HT1080 (cell line): ENCODE measurements at places on chromosomes 11 and 22. TPM values are rescaled to one million over a fixed set of nuclear protein-coding genes. Genes with fewer than 3 reads are reported as not detected.

DNA sequence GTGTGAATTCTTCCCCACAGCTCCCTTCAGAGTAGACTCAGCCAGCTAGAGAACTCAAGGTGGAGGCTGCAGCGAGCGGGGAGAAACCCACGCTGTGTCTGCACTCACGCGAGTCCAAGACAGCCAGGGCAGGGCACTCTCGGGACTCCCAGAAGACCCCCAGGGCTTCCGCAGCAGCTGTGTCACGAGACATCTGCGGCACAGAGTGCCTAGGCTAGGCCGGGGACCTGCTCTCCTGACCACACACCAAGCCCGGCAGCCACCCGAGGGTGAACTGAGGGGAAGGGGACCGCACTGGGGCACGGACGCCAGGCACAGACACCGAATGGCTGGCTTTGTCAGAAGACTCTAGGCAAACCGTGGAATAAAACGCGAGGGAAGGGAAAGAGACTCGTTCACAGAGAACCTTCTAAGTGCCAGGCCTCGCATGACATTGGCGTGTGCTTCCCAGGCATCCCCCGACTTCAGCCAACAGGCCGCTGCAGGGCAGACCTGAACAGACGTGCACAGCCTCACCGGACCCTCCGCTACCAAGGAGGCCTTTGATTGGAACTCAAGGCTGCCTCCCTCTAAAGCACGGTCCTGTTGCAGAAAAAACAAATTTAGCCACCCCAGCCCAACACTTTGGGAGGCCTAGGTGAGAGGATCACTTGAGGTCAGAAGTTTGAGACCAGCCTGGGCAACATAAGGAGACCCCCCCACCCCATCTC lies 18.2 kb upstream of the MOB2 start:
- no peak for DNase-seq

CNIH2 gene
- total RNA-seq, result 1.5 and 2.6 TPM in 2 replicates

- no peak for DNase-seq
These were observed 56.3 kb downstream of the MTNR1B start for GRCh38 chr11:93025558-93026255.

SMDT1 gene
- total RNA-seq, result 14.1 and 19.4 TPM in 2 replicates

DNA sequence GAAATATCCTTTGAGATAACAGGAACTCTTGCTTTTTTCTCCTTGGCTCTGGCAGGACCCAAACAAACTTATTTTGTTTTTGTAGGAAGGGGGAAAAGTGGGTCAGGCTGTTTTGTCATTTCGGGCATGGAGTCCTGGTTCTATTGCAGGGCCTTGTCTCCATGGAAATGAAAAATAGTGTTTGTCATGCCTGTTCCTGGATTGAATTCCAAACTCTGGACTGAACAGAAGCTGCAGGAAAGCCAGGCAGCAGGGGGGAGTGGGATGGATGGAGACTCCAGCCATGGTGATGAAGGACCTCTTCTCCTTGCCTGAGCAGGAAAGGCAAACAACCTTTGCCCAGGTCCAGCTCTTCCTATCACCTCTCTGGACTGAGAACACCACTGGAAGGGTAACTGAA lies 87.0 kb downstream of the SCN3B start:
- DNase-seq, result no peak

ANO3 gene
- not detected in 2 replicates for total RNA-seq

LRRC55 gene
- total RNA-seq, result not detected in 2 replicates

- no peak for DNase-seq
These were observed 308.7 kb downstream of the DCDC1 start for GRCh38 chr11:31060880-31061279.

DNA sequence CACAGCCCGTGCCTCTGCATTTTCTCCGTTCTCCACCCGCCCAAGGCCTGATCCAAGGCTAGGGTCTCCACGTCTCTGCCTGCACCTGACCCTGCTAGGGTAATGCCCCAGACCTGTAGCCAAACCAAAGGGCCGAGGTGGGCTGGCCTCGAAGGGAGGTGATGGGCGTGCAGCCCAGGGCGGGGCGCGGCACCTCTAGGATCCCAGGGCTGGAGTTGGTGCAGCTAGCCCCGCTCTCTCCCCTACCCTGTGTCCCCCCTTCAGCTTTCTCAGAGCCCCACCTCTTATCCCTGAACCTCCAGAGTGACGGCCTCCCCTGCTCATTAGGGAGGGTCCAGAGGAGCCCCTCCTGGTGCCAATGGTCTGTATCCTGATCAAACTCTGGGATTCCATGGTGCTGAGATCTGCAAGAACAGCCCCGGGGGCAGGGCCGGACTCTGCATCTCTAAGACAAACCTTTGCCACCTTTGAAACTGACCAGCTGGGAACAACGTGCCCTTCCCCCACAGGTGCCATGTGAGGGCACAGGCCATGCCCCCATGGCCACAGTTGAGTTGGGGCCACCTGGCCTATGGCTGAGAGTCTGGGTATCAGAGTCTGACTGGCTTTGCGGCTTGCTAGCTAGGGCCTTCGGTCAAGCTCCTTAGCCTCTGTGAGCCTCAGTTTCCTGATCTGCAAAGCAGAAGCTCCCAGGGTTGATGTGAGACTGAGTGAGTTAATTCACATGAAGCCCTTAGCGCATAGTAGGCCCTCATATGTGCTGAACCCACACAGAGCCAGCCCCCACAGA lies 23.1 kb upstream of the CBX7 start:
- no peak for DNase-seq

- DNase-seq, result peak; percentile 17
These were observed 191.0 kb downstream of the MIAT start for GRCh38 chr22:26848244-26848920.

DNA sequence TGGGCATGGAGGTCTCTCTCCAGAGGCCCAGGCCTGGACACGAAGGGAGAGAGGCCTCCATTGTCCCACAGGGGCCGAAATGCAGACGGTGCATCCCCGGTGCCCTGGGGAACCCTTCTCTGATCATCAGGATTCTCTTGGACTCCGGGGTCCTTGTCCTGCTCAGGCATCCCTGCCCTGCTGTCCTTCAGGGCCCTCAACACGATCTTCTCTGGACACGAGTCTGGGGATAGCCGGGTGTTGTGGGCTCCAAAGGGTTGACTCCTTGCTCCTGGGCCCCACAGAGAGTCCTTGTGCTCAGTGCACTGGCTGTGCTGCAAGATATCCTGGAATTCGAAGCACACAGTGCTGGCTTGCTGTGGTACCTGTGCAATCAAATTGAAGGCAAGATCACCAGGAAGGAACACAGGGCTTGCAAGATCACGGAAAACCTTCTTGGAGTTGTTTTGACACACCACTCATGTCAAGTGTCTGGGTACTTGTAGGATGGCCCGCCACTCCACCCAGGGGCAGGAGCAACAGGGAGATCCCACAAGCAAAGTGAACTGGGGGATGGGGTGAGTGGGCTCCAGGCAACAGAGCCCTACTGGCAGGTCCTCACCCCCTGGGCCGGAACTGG lies 61.3 kb upstream of the PRODH start:
- no peak for DNase-seq

RDX gene
- total RNA-seq, result 58.0 and 67.6 TPM in 2 replicates

DNA sequence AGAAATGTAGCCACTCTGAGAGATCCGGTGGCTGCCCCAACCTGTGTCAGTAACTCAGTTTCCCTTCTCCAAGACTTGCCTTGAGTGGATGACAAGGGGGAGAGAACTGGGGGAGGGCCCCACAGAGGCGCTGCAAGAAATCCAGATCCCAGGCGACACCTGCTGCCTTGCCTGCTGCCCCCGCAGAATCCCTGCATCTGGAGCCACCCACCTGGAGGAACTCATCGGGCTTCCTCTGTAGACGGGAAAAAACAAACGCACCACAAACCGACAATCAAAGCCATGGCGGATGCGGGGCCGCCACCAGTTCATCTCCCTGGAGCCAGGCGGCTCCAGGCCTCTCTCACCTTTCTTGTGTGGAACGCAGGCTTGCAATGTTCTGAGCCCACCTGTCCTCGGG lies 40.2 kb downstream of the MACROD1 start:
- no peak for DNase-seq

GRCh38 chr11:61549662-61550568 lies 31.0 kb downstream of the SYT7 start:
- no peak for DNase-seq

DNA sequence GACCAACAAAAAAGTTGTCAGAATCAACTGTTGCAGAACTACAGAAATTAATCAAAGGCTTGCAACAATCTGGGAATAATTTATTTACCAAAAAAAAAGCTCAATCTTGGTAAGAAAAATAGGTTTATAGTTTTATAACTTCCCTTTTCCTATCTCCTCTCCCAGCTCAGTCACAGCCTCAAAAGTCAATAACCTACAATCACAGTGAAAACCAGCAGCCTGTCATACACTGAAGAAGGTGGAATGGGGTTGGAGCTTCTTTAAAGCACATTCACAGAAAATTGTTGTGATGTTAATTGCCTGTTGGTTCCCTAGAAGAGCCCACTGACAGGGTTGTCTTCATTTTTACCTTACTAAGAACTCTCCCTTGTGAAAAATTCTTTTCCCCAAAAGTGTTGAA lies 50.7 kb upstream of the CEP126 start:
- no peak for DNase-seq

KDM4E gene
- not detected in 2 replicates for total RNA-seq

OR8A1 gene
- not detected in 2 replicates for total RNA-seq

- peak; percentile 86 for DNase-seq
These were observed 21.9 kb downstream of the IGSF9B start for GRCh38 chr11:133934599-133935550.

- peak; percentile 94 for DNase-seq
These were observed 1.6 kb upstream of the MCAM start for GRCh38 chr11:119318240-119319135.

- no peak for DNase-seq
These were observed 135.5 kb downstream of the ETS1 start for GRCh38 chr11:128451652-128452470.

- DNase-seq, result no peak
These were observed 2.9 kb downstream of the MICAL3 start for GRCh38 chr22:18021431-18021830.

CCND1 gene
- 617 and 803 TPM in 2 replicates for total RNA-seq

NAP1L4 gene
- total RNA-seq, result 113 and 119 TPM in 2 replicates

P2RX3 gene
- not detected in 2 replicates for total RNA-seq

KLHDC7B gene
- not detected in 2 replicates for total RNA-seq

- no peak for DNase-seq
These were observed 6.7 kb downstream of the ANKRD13D start for GRCh38 chr11:67295846-67296245.

RAG2 gene
- not detected in 2 replicates for total RNA-seq

- DNase-seq, result no peak
These were observed 30.6 kb downstream of the SDHAF2 start for GRCh38 chr11:61460474-61460881.

CCDC88B gene
- 4.9 and 7.1 TPM in 2 replicates for total RNA-seq

DNA sequence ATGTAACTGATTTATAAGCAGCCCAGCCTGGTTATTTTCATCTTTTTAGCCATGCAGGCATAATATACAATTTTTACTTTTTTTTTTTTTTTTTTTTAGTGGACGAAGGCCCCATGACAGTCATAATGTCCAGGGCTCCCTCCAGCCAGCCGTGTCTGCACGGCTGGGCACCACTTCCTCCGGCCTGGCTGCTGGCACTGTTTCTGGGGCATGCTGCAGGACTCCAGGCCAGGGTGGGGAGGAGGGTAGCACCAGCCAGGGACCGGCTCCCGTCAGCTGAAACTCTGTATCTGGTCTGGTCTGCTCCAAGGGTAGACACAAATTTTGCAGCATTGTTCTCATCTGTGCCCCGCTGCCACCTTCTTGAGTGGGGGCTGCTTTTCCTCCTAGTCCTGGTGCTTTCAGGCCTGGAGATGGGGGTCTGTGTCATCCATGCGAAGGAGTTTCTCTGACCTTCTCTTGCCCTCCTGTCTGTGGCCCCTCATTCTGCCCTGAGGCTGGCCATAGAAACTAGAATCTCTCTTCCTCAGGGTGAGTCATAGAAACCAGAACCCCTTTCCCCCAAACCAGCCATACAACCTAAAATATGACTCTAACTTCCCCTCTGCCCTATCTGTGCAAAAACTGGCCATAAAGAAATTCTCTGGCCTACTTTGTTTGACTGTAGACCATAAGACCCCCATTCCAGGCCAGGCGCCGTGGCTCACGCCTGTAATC lies 9.2 kb upstream of the RRP7A start:
- DNase-seq, result no peak

DNA sequence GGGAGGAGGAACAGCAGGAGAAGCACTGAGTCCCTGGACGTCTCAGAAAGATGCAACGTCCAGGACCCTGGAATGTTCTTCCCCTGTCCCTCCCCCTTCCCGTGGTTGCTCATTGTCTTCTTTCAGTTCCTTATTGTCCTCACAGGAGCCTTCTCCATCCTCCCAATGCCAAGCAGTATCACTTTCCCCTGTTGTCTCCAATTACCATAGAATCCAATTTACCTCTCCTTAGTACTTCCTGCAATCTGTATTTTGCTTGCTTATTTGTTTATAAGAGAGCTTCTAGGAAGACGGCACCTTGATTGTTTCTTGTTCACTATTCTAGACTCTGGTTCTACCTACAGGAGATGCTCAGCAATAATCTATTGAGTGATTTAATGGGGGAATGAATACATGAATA lies 1273.7 kb downstream of the LRRC4C start:
- DNase-seq, result no peak

DNA sequence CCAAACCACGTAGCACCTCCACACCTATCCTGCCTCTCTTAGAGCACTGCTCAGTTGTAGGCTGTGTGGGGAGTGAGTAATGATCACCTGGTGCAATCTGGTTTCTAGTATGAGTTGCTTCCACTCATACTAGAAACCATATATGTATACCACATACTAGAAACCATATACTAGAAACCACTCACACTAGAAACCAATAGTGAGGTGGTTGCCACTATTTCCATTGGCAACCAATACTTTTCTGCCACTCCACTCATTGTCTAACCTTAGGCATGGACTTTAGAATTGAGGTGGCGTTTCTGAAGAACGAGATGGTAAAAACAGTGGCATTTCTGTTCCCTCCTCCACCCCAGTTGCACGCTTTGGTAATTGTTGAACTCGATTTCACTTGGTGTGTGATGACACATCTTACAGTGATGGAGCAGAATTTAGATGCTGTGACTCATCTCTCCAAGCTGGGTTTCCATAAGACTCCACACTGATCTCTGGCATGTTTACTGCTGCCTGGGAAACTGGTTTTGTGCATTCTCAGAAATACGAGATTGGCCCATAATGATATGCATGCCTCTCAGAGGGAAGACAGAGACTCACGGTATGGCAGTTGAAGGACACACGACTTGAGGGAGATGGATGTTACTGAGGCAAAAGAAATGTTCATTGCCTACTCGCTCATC lies 82.9 kb downstream of the KIRREL3 start:
- peak; percentile 97 for DNase-seq

- no peak for DNase-seq
These were observed 113.4 kb upstream of the CRYBB3 start for GRCh38 chr22:25085930-25086901.
